Stimulated activated CD4-positive, alpha-beta T cell treated with anti-CD3 and anti-CD28 coated beads, Interleukin-2, amount 100 ng/mL, for 4 hours (primary cell): ENCODE measurements at places on chromosomes 1 and 21.
A peak's percentile ranks its signal among the peaks of the same experiment; 100 is the strongest.

DNA sequence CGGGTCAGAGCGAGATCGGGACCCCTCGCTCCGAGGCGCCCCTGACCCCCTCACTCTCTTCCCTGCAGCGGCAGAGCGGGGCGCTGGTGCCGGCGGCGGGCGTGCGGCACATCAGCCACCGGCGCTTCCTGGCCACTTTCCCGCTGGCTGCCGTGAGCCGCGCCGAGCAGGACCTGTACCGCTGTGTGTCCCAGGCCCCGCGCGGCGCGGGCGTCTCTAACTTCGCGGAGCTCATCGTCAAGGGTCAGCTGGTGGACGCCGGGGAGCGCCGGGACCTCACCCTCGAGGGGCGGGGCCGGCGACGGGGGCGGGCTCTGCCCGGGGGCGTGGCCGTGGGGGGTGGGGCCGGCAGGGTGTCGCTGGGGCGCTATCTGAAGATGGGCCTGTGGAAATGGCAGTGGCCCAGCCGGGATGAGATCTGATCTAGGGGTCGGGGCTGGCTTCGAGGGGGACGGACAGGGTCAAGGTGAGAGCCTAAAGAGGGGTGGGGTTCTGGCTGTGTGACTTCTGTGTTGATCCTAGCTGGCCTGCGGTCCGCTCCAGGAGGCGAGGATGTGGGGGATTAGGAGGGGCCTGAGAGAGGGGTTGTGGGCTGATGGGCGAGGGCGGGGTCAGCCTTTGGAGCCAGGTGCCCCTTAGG, 23.6 kb downstream of the PTPRU start:
- no peak for DNase-seq

GRCh38 chr1:111203681-111204200, 3.3 kb upstream of the DENND2D start:
- peak; percentile 76 for DNase-seq

GRCh38 chr1:94025383-94026340, 95.3 kb downstream of the ABCA4 start:
- DNase-seq, result no peak

- no peak for DNase-seq
Observed at GRCh38 chr1:2968471-2968881, 52.8 kb upstream of the ACTRT2 start.

DNA sequence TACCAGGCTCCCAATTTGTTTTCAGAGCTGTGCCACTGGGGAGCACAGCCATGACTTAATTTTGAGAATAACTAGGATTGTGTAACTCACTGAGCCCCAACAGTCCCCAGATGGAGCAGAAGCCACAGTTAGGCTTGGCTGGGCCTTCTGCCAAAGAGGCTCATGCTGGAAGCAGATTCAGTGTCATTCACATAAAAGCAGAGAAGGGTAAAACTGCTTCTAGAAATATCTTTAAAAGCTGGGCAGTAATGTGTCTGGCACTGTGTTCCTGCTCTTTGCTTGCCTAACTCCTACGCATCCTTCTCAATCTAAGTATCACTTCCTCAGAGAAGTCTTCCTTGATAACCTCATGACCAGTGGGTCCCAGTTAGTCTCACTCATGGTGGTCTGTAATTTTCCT, 20.3 kb downstream of the STK40 start:
- no peak for DNase-seq

DNA sequence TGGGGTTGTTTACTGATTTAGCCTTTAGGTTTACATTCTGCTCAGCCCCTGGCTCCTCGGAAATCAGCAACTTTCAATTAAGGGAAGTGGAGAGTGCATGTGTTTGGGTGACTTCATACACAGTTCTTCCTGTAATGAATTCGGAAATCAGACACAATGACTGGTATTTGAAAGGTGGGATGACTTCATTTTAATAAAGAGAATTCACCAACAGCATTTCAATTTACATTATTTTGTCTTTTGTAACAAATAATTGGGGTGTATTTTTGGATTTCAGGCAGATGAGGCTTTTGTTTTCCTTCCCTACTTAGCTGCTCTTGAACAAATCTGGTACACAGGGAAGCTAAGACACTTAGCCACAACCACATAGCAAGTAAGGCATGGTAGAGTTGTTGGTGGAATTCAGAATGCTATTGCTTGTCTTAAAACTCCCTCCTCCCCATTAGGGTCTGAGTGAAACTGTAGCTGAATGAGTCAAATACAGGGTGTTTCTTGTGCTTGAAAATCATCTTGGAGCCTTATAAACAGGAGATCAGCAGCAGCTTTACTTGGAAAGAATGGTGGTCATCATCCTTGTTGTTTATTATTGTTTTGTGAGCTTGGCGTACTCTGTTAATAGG, 917 bp downstream of the STX12 start:
- no peak for DNase-seq

- no peak for DNase-seq
Observed at GRCh38 chr1:63148825-63149645, 173.3 kb upstream of the FOXD3 start.

- no peak for DNase-seq
Observed at GRCh38 chr1:98924977-98925376, 79.7 kb downstream of the PLPPR5 start.

DNA sequence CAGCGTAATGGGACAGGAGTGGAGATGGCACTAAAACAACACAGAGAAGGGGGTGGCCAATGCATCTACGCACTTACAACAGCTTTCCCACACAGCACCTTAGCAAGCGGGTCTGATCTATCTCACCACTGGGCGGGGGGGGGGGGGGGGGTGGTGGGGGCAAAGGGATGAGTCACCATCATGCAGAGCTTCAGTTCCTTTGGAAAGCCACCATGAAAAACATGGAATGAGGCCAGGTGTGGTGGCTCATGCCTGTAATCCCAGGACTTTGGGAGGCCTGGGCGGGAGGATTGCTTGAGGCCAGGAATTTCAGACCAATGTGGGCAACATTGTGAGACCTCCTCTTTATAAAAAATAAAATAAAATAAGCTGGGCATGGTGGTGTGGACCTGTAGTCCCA, 47.2 kb downstream of the KLHDC7A start:
- no peak for DNase-seq

DNA sequence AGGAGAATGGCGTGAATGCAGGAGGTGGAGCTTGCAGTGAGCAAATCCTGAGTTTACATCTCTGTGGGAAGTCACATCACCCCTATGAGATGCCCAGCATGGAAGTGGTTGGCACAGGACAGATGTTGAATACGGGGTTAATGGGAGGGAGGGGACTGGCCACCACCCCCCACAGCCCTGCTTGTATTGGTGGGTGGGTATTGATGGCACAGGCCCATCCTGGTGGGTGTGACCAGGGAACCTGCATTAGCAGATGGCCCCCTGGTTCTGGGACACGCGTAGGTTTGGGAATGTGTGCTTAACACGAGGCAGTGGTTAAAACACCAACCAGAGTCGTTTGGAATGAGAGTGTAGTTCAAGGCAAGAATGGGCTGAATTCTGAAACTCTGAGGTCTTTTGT, 117.9 kb downstream of the PRDM2 start:
- DNase-seq, result no peak

- no peak for DNase-seq
Observed at GRCh38 chr1:180181048-180181447, 26.4 kb downstream of the QSOX1 start.

GRCh38 chr1:55321942-55322341, 106.8 kb upstream of the USP24 start:
- DNase-seq, result no peak

- no peak for DNase-seq
Observed at GRCh38 chr1:97010566-97011264, 289.1 kb downstream of the PTBP2 start.

- DNase-seq, result no peak
Observed at GRCh38 chr1:3024019-3024418, 2.8 kb downstream of the ACTRT2 start.

DNA sequence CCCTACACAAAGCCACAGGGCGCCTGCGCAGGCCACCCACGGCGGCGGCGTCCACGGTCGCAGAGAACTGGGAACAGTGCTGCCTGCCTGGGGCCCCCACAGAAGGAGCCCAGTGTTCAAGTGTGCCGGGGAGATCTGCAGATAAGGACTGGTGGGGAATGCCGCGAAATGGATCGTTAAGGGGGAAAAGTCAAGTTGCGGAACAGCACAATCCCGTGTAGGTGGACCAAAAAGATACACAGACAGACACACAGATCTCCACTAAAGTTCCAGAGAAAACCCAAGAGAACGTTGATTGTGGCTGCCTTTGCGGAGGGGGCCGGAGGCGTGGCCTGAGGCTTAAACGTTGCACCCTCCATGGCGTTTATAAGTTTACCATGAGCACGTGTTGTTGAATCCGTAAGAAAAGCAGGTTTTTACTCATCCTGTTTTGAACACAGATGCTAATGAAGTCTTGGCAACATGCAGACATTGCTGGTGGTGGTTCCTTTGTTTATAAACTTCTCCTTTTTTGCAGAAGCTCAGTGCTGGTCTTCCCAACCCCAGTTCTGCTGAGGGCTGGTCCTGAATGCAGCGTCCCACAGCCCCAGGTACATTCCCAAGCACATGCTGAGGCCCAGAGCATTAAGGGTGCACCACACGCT, 4.1 kb downstream of the SPATC1L start:
- no peak for DNase-seq

GRCh38 chr1:213266983-213267772, 216.1 kb downstream of the RPS6KC1 start:
- DNase-seq, result no peak

DNA sequence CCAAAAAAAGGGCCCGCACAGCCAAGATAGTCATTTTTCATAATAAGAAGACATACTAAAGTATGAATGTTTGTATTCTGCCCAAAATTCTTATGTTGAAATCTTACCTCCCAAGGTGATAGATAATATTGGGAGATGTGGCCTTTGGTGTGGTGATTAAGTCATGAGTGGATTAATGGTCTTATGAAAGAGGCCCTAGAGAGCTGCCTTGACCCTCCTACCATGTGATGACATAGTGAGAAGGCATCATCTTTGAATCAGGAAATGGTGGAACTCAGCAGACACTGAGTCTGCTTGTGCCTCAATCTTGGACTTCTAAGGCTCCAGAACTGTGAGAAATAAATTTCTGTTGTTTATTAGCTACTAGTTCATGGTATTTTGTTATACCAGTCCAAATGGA, 11.8 kb upstream of the RNPC3 start:
- no peak for DNase-seq

GRCh38 chr21:45064618-45065399, 9.6 kb upstream of the ADARB1 start:
- DNase-seq, result no peak
